ENCODE measurements at places on chromosomes 7 and 10.
A peak's percentile ranks its signal among the peaks of the same experiment; 100 is the strongest.

GRCh38 chr10:96714031-96714590 lies 6.2 kb downstream of the PIK3AP1 start:
- DNase-seq: no peak

GRCh38 chr10:25028711-25029110 lies 12.3 kb downstream of the THNSL1 start:
- no peak for DNase-seq

GRCh38 chr10:29113616-29113945 lies 175.3 kb upstream of the LYZL1 start:
- DNase-seq: no peak

DNA sequence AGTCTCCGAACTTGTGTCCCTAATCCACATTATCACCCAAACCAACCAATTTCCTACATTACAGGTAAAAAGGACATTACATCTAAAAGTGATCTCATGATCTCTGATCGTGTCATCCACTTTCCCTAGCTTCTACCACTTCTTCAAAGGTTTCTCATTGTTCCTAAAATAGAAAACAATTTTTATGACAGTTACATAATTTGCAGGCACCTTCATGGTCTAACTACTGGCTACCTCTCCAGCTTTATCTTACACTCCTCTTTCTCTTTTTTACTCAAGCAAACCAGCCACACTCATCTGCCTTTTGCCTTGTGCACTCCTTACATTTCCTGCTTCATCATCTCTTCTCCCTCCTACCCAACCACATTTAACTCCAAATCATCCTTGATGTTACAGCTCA lies 886.7 kb upstream of the SORCS1 start:
- DNase-seq: no peak

- no peak for DNase-seq
Observed at GRCh38 chr10:14014423-14014822, 316.3 kb downstream of the FRMD4A start.

GRCh38 chr7:120539321-120539720 lies 266.3 kb downstream of the KCND2 start:
- no peak for DNase-seq

GRCh38 chr7:111529507-111530355 lies 32.6 kb downstream of the IMMP2L start:
- no peak for DNase-seq

DNA sequence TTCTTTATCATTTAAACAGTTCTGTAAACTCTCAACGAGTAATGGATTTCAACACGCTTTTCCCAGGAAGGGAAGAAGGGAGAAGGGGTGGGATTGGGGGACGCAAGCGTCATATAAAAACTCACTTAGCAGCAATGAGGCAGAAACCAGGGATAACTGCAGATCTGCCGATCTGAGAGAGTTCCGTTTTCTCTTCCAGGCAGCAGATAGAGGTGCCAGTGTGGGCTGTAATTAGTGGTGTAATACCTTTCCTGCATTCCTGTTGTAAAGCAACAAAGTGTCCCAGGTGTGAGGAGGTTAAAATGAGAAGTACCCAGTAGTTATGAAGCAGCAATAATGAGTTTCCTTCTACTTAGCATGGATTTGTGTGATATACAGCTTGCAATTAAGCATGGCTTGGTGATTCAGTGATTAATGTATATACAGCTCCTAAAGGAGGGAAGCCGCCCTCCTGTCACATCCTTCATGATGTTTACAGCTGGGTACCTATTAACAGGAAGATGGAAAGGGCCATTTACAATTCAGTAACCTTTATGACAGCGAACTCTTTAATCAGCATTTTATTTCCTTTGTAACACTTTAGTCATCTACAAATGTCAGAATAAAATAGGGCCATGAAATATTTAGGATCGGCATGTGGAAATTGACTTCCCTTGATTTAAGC lies 271.9 kb downstream of the LRMDA start:
- DNase-seq: no peak

- DNase-seq: no peak
Observed at GRCh38 chr7:363626-364025, 73.7 kb downstream of the FOXL3 start.

DNA sequence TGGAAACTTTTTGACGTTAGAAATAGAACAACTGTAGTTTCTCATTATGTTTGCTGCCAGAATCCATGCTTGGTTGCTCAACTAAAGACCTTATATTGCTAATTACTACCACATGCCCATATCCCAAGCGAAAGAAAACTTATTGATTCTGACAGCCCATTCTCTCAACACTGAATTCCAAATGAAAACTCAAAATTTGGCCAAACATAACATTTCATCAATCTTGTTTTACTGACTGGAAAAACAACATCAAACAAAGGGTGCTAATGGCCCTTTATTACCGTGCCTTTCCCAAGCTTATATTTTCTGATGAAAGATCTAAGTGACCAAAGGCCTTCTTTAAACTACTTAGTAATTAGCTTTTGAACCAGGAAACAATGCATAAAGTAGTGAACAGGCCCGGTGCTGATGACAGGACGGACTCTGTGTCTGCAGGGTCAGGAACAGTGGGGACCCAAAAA lies 531.8 kb downstream of the KCNMA1 start:
- DNase-seq: no peak

GRCh38 chr7:125032943-125033342 lies 103.3 kb upstream of the POT1 start:
- no peak for DNase-seq

GRCh38 chr10:22754296-22754695 lies 39.9 kb upstream of the PIP4K2A start:
- DNase-seq: no peak

GRCh38 chr7:158442260-158442659 lies 145.4 kb downstream of the PTPRN2 start:
- no peak for DNase-seq

GRCh38 chr10:88091490-88092061 lies 228.2 kb downstream of the PTEN start:
- DNase-seq: peak; percentile 56
